ENCODE measurements at places on chromosomes 12 and 14.

- no peak for DNase-seq
Observed at GRCh38 chr14:92560106-92560865, 46.7 kb downstream of the RIN3 start.

- no peak for DNase-seq
Observed at GRCh38 chr12:108482717-108483212, 32.3 kb upstream of the FICD start.

- no peak for DNase-seq
Observed at GRCh38 chr14:93263416-93263815, 56.4 kb downstream of the UBR7 start.

DNA sequence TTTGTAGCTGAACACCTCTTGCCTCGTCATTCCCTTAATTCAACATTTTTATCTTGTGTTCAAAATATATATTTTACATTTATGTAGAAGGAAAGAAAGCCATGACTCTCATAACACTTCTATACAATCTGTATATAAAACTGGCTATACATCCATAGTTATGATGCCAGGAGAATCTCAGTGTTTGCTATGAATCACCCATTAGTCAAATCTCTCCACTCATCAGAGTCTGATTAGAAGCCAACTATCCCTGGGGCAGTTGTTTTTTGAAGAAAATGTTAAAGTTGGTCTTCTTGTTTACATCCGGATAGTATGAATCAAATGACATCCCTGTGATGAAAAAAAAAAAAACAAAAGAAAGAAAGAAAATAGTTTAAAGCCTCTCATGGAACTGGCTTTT, 503.9 kb downstream of the NELL2 start:
- DNase-seq: no peak

DNA sequence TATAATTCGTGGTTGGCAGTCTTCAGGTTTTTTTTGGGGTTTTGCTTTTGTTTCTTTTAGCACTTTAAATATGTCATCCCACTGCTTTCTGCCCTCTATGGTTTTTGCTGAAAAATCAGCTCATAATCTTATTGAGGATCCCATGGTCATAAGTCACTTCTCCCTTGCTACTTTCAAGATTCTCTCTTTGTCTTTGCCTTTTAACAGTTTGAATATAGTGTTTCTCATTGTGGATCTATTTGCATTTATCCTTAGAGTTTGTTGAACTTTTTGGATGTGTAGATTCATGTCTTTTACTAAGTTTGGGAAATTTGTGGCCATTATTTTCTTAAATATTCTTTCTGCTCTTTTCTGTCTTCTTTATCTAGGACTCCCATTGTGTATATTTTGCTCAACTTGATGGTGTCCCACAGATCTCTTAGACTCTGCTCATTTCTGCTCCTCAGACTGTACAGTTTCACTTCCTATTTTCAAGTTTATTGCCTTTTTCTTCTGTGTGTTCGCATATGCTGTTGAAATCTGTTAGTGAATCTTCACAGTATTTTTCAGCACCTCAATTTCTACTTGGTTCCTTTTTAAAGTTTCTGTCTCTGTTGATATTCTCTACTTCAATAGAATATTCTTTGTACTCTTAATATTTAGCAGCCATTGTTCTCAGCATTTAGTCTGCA, 70.8 kb downstream of the WNK1 start:
- DNase-seq: no peak

DNA sequence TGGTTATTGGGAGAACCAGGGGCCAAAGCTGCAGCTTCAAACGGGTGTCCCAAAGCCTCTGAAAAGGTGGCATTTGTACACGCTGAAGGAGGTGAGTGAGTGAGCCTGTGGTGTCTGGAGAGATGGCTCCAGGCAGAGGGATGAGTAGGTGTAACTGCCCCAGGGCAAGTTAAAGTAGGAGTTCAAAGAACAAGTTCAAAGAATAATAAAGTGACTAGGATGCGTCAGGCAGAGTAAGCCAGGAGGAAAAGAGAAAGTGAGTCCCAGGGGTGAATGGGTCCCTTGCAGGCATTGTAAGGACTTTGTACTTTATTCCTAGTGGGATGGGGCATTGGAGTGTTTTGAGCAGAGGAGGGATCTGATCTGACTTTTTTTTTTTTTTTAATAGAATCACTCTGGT, 201.4 kb upstream of the PWP1 start:
- no peak for DNase-seq

DNA sequence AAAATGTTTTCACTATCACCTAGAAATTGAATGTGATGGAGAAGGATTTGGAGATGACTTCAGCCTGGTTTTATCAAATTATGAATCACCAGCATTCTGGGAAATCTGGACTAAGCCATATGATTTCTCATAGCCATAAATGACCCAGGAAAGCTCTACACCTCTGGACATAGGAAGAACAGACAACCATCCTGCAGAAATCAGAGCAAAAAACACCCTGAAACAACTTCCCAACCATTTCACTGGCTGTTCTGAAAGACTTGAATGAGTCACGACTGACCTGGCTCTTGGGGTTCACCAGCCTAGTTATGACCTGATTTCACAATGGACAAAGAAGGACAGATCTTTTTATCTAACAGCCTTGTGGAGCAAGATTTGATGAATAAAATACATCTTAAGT, 123.8 kb downstream of the KCNH5 start:
- DNase-seq: no peak

DNA sequence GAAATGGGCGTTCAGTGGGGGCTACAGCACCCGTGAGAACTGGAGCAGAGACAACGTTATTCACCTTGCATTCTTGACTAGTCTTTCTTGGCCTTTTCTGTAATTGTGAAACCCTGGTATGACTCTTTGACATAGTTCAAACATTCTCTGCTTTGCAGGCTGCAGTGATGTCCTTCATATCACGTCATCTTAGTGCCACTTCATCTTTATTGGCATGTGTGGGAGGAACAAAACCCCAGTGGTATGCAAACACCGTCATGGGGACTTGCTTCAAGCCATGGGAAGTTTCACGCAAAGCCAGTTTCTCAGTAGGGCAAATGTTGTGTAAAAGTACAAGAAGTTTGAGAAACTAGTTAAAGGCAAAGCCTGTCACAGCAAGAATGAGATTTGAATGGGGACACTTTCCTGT, 20.2 kb upstream of the DUSP16 start:
- no peak for DNase-seq

DNA sequence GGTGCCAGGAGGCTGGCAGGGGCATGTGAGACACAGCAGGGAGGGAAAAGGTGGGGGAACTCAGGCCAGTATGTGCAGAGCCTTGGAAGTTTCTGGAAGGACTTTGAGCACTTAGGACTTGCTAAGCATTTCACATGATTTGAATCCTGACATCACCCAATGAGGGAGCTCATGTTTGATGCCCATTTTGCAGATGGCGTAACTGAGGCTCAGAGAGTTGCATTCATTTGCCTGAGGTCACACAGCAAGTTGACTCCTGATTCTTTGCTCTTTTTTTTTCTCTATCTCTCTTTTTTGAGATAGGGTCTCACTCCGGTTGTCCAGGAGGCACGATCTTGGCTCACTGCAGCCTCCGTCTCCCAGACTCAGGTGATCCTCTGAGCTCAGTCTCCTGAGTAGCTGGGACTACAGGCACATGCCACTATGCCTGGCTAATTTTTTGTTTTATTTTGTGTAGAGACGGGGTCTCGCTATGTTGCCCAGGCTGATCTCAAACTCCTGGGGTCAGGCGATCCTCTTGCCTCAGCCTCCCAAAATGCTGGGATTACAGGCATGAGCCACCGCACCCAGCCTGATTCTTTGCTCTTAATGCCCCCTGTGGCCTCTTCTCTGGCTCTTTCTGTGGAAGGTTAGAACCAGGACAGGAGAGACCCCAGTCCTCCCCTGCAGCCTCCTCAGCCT, 246.1 kb downstream of the RBM19 start:
- no peak for DNase-seq

DNA sequence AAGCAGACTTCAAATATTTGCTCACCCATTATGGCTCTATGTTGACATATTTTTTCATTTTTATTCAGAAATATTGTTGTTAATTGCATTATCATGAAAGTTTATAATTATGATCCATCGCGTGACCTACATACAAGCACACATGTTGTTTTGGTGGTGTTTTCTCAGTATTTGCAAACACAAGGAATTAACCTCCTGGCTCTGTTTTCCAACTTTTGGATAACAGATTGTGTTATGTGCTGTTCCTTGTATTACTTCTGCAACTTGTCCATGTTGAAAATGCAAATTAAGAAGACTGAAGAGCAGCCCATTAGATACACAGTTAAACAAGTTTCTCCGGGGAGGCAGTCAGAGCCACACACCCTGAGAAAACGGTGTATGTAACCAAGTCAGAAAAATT, 201.2 kb downstream of the SEC23A start:
- no peak for DNase-seq

DNA sequence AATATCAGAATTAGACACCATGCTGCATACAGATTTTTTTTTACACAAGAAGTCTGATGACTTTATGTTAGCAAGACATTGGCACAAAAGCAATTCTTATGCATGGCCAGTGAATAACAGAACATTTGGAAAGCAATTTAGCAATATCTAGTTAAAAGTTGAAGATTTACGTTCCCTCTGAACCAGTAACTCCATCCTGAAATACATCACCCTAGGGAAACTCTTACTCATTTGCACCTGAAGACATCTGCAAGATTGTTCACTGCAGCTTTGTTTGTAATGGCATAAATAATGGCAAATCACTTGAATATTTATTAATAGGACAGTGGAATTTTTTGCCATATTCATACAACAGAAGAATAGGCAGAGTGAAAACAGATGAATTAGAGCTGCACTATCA, 670.0 kb upstream of the NOVA1 start:
- no peak for DNase-seq

- DNase-seq: no peak
Observed at GRCh38 chr14:89484051-89484844, 67.2 kb upstream of the FOXN3 start.

GRCh38 chr14:94330857-94331256, 7.7 kb upstream of the SERPINA6 start:
- DNase-seq: no peak

DNA sequence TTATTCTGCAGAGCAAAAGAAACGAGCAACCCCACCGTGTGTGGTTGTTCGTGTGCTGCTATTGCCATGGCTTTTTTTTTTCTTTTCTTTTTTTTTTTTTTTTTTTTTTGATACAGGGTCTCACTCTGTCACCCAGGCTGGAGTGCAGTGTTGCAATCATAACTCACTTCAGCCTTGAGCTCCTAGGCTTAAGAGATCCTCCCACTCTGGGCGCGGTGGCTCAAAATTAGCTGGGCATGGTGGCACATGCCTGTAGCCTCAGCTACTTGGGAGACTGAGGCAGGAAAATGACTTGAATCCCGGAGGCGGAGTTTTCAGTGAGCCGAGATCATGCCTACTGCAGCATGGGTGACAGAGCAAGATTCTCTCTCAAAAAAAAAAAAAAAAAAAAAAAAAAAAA, 144.2 kb downstream of the ESR2 start:
- DNase-seq: no peak

DNA sequence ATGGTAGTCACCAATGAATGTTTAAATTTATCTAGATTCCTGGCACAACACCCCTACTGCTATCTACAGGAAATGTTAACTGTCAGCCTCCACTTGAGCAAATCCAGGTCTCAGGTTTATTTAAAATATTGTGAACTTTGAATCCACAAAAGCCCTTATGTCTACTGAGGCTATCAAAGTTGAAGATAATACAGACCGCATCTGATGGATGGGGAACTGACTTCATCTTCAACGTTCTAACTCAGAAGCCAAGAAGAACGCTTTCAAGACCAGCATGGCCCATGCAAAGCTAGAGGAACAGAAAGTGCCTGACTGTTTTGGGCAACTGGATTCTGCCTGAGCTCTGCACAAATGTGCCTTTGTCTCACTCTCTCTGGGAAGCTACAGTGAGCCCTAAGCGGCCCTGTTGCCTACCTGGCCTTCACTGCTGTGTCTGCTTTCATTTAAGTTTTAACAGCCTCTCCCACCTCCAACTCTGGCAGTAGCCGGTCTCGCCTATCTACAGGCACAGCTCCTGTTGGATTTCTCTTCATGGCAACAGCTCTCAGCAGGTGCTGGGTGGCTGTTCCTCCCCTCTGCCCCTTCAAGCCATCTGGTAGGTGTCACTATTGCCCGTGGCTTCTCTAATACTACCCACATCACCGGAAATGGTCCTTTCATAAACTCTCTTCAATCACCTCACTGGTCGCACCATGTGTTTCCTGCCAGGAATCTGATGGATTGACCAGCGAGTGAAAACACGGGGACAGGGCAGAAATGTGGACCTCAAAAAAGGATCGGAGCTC, 112.1 kb upstream of the OVCH1 start:
- no peak for DNase-seq

- DNase-seq: no peak
Observed at GRCh38 chr12:227286-227915, 13.4 kb upstream of the SLC6A12 start.

GRCh38 chr12:1369938-1370500, 224.4 kb downstream of the FBXL14 start:
- DNase-seq: no peak

GRCh38 chr14:77230914-77231313, 40.1 kb downstream of the NGB start:
- DNase-seq: no peak

DNA sequence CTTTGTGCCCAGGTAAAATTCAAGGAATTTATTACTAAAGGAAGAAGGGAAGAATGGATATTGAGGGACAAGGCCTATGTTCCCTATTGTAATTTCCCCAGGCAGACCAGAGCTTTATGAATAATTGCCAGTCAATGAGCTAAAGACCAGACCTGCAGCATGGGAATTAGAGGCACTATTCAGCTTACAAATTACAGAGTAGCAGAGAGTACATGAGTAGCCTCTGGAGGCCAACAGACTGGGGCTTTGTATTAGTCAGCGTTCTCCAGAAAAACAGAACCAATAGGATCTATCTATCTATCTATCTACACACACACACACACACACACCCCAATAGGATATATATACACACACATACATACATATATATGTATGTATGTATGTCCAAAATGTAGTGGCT, 120.0 kb upstream of the RPH3A start:
- DNase-seq: no peak

DNA sequence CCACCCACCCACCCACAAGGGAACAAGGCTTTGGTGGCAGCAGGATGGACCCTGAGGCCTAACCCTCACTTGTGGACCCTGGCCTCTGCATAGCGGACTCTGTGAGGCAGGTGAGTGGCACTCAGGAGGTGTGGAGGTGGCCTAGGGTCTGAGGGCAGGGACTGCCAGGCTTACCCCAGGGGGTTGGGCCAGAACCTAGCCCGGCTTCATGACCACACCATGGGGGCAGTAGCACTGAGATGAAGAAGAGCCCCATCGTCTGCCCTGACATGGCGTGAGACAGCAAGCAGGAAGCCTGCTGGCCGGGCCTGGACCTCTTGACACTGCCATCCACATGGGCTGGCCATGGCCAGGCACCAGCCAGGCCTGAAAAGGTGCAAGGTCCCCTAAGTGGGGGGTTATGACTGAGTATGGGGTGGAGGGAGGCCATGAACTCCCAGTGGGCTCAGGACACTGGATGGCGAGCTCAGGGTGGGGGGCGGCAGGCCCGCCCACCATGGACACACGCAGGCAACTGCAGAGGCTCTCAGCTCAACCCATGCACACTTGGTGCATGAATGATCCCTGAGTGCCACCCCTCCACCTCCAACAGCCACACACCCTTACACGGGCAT, 29.3 kb downstream of the JAG2 start:
- no peak for DNase-seq

- no peak for DNase-seq
Observed at GRCh38 chr14:91170504-91171121, 56.7 kb downstream of the DGLUCY start.
